ENCODE measurements at places on chromosomes 3 and 15.

DNA sequence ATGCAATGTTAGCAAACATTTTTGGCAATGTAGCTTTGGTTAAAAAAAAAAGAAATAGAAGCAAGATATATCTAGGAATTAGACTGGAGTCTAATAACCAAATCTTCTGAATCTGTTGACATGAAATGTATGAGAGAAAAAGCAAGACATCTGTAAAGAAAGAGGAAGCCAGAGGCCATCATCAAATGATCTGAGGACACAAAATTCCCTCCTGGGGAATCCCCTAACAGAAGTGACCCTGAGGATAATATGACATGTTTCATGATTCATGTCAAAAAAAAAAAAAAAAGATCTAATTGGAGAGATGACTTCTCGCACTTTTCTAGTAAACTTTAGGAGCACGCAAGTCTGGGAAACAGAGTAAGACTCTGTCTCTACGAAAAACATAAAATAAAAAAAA, 70.9 kb downstream of the IMPG2 start:
- no peak for DNase-seq

- DNase-seq, result no peak
Measured at GRCh38 chr3:128919988-128920387, 40.6 kb downstream of the ACAD9 start.

DNA sequence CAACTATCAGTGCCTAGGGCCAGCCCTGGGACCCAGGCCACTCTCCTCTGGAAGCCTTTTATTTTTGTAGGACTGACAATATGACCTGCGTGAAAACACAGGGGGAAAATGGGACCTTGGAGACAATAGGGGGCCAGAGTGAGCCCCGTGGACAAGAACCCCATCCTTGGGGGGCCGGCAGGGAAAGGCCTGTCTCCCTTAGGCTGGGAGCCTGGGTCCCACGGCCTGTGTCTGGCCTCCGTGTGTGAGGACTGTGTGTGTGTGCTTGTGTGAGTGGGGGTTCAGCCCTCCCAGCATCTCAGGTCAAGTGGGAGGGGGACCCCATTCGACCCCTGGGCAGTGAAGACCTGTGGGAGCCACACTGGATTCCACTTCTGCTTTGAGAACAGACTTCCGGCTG, 53.3 kb downstream of the EXOG start:
- no peak for DNase-seq

- no peak for DNase-seq
Measured at GRCh38 chr3:141784531-141784930, 21.3 kb downstream of the GRK7 start.

GRCh38 chr3:4687167-4687566, 194.0 kb downstream of the ITPR1 start:
- no peak for DNase-seq

- DNase-seq, result no peak
Measured at GRCh38 chr15:74283368-74283767, 47.2 kb downstream of the CCDC33 start.

DNA sequence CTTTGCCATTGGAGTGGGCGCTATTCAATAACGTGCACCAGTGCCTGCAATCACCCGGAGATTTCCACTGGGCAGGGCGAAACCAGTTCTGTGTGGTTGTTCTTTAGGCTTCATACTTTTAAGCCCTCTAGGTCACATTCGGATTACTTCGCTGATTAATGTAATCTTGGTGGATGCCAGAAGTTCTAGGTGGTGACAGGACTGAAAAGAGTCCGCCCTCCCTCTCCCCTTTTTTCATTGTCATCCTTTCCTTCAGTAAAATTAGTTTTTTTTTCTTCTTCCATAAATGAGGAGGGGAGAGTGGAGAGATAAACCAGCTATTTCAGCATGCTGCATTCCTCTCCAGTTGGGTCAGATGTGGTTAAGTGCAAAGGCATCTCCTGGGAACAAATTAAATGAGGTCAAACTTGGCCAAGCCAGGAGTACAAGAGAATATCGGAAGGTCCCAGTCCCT, 2.3 kb upstream of the SLC2A2 start:
- DNase-seq, result no peak

DNA sequence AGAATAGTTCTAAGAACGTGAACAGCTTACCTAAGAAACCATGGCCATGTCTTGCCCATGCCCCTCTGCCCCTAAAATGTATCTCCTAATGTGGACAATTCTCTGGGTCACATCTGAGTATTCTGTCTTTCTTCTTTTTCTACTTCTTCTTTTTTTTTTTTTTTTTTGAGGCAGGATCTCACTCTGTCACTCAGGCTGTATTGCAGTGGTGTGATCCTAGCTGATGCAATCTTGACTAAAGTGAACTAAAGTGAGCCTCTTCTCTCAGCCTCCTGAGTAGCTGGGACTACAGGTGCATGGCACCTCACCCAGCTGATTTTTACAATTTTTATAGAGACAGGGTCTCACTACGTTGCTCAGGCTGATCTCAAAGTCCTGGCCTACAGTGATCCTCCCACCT, 204.8 kb upstream of the ZPLD1 start:
- no peak for DNase-seq

DNA sequence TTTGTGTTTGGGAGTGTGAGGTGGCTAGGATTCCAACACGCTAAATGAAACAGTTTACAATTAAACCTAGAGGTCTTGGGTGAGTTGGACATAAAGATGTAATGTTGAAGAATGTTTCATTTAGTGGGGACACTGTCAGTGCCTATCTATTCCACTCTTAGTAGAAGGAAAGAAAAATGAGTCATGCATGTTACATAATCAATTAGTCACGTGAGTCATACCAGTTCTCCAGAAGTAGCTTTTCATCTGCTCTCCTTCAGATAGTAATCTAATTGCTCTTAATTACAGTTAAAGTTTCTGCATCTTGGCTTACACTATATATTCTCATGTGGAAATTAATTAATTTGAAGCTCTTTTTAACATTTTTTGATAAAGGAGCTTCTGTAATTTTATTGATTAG, 115.7 kb upstream of the P2RY1 start:
- no peak for DNase-seq

GRCh38 chr3:146466604-146467003, 2.8 kb downstream of the PLSCR2 start:
- DNase-seq, result no peak

- no peak for DNase-seq
Measured at GRCh38 chr15:92914768-92915221, 14.7 kb downstream of the CHD2 start.

- DNase-seq, result no peak
Measured at GRCh38 chr3:160486459-160486869, 36.9 kb upstream of the TRIM59 start.

- no peak for DNase-seq
Measured at GRCh38 chr3:31572236-31573004, 39.7 kb downstream of the STT3B start.
